ENCODE measurements at places on chromosomes 3 and 15.

GRCh38 chr3:16377196-16377595, 112.2 kb downstream of the OXNAD1 start:
- DNase-seq: no peak

DNA sequence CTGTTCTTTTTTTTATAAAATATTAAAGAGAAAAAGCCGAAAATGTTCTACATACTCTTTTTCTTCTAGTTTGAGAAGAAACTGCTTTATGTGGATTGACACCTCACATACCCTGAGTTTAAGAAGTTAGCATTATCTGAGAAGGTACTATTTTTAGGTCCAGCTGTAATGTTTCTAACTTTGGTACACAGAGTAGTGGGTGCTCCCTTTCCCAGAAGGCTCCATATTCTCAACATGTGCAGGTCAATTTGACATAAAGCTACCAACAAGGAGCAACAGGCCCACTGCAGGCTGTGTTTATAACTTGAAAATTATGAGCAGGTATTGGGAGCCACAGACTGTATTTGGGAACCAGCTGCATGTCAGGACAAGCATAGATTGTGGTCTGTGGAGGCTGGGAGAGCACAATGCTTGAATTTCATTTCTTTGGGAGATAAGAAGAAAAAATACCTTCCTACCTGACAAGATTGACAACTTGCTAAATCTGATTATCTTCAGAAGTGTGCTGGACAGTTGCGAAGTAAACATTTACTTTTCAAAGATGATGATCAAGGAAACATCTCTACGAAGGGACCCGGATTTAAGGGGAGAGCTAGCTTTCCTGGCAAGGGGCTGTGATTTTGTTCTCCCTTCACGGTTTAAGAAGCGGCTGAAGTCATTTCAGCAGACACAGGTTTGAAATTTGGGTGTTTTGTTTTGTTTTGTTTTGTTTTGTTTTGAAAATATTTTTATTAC, 57.2 kb downstream of the PPP2R3A start:
- no peak for DNase-seq

- no peak for DNase-seq
Observed at GRCh38 chr15:88747631-88748030, 55.6 kb upstream of the ACAN start.

- DNase-seq: no peak
Observed at GRCh38 chr15:94951538-94951937, 720.2 kb downstream of the MCTP2 start.

- DNase-seq: no peak
Observed at GRCh38 chr15:85563328-85563727, 182.9 kb downstream of the AKAP13 start.

DNA sequence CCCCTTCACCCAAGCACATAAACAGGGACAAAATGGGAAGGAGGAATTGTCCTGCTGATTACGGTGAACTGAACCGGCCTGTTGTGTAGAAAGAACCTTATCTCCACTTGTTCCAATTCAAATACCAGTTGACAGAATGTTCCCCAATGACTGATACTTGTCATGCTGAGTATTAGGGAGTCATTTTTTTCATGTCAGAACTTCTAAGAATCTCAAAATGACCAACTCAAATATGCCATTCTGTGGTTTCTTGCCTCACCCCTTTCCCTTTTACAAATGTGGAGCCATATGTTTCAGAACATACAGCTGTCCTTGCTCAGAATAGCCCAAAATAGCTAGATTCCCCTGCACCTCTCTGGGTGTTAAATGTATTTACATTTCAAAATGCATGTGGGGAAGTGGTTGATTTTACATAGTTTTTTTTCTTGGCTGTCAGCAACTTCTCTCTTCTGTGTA, 405.9 kb upstream of the TBL1XR1 start:
- DNase-seq: no peak

DNA sequence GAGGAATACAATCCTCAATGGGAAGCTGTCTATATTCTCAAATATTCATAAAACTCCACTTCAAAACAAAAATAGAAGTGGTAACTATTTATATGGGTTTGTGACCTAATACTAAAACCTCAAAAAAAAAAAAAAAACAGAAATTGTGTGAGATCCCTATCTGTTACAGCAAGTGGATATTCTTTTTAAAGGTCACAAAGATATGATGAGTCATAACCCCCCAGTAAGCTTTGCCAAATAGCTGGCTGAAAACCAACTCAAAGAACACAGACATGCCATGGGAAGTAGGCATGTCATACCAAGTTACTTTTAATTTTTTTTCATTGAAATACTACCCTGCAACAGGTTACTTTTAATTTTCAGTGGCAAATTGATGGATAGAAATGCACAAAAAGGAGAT, 62.5 kb downstream of the CBLB start:
- DNase-seq: no peak

GRCh38 chr15:77243716-77244401, 172.9 kb upstream of the TSPAN3 start:
- DNase-seq: no peak

- DNase-seq: no peak
Observed at GRCh38 chr15:32778391-32779176, 60.8 kb downstream of the GREM1 start.

DNA sequence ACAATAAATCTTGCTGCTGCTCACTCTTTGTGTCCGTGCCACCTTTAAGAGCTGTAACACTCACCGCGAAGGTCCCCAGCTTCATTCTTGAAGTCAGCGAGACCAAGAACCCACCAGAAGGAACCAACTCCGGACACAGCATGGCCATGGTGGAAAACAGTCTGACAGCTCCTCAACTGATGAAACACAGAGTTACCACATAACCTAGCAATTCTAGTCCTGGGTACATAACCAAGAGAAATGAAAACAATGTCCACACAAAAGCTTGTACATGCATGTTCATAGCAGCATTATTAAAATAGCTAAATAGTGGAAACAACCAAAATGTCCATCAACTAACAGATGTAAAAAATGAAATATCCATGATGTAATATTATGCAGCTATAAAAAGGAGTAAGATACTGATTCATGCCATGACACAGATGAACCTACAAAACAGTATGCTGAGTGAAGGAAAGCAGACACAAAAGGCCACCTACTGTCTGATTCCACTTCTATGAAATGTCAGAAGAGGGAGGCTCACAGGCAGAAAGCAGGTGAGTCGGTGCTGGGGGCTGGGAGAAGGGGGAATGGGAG, 36.8 kb downstream of the VGLL4 start:
- no peak for DNase-seq

DNA sequence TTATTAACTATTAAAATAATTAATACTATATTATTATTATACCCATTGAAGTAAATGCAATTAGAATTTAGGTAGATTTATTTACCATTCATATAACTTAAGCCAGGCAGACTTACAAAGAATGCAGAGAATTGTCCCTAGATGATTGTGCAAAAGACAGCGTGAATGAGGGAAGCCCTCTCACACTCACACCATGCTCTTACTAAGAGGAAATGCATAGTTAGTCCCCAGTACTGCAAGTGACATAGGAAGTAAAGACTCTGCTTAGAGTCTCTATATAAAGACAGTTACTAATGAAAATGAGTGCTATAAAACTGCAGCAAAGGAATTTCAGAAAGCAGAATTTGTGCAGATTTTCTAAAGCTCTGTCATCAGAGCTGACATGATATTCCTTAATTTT, 270.4 kb downstream of the ZBBX start:
- no peak for DNase-seq

- DNase-seq: no peak
Observed at GRCh38 chr3:142595581-142595950, 627 bp upstream of the PLS1 start.

DNA sequence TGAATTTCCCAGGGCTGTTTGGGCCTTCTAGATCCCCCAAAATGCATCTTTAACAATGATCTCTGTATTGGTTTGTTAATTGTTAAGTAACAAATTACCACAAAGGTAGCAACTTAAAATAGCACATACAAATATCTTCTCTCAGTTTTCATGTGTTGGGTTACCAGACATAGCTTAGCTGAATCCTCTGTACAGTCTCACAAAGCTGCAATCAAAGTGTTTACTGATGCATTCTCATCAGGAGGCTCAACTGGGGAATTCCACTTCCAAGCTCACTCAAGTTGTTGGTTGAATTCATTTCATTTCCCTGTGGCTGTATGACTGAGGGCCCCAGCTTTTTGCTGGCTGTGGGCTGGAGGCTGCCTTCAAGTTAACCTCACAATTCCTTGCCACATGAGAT, 297.6 kb downstream of the RPLP1 start:
- DNase-seq: no peak

All from activated T-cell treated with anti-CD3 and anti-CD28 coated beads for 24 hours (primary cell).